ENCODE measurements at places on chromosomes 5 and 9.

GRCh38 chr5:25056836-25057235 is 412.1 kb upstream of the CDH10 start:
- DNase-seq, result no peak

GRCh38 chr9:18890372-18890771 is 142.6 kb downstream of the SAXO1 start:
- DNase-seq, result no peak

DNA sequence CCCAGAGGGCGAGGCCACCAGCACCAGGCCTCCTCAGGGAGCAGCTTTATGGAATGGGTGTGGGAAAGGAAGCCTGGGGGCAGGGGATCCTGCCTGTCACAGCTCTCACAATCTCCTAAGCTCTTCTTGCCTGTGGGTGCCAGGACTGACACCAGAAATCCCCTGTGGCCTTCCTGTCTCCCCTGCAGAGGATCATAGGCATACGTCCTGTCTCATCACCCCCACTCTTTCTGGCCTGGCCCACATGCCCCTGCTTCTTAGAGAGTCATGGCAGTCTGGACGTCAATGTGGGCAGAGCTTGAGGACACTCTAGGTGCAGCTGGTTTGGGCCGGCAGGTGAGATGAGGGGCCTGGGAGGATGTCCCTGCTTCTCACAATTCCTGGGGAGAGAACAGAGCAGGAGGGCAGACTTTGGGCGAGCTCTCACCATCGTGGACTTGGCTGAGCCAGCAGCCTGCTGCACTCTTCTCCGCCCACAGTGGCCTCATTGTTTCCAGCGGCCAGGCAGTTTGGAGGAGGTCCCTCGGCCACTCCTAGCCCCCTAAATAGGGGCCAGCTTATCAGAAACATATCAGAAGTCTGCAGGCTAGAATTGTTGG is 67.3 kb upstream of the ZFR start:
- no peak for DNase-seq

DNA sequence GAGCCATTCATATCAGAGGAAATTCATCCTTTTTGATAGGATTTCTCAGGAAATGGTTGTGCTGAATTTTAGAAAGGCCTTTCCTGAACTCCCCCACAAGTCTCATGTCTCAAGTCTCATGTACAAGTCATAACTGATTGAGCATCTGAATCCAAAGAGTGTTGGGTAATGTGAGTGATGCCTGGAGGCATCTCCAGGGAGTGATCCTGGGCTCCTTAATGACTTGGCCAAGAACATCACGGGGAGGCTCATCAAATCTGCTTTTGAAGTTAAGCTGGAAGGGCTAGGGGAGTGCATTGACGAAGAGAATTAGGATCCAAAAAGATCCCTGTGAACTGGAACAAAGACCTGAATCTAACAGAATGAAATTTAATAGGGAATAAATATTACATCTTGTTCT is 79.2 kb downstream of the MAST4 start:
- no peak for DNase-seq

GRCh38 chr9:121527371-121527770 is 27.7 kb upstream of the GGTA1 start:
- no peak for DNase-seq

DNA sequence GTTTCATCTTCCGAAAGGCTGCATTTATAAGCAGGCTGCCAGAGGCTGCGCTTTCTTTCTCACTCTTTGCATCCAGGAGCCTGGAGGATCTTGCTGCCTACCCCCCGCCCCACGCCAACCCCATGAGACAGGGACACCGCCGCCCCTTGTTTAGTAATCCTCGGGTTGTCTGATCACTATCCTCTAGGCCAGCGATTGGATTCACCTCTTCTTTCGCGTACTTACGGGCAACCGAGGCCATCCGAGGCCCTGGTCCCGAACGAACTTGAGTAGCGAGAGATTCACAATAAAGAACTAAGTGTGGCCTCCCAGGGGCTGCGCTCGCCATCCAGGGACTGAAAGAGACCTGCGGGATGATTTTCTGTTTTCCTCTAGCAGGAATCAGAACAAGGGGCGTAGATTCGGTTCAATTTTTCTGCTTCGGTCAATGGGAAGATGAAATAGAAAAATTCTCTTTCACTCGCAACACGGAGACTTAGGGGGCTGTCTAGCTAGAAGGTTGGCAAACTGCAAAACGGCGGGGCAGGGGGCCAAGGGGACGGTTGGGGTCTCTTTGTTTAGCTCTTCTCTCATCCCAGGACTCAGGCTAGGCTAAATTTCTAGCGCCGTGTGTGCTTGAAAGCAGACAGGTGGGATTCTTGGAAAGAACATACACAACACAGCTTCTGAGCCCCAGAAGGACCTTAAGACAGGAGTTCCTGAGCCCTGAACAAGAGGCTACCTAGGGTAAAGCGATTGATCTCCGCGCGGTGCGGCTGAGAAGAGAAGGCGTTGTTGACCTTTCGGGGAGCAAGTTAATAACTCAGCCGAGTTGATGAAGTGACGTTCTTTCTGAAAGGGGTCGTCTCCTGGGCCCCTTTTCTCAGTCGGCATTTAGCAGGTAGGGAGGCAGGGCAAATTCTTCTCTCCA is 5.8 kb upstream of the ISL1 start:
- DNase-seq, result no peak

- DNase-seq, result no peak
These were observed 13.1 kb upstream of the IGFBPL1 start for GRCh38 chr9:38437193-38437823.

- no peak for DNase-seq
These were observed 41.3 kb upstream of the CDK20 start for GRCh38 chr9:88015606-88016005.

GRCh38 chr5:17234374-17234773 is 16.9 kb downstream of the BASP1 start:
- DNase-seq, result no peak

DNA sequence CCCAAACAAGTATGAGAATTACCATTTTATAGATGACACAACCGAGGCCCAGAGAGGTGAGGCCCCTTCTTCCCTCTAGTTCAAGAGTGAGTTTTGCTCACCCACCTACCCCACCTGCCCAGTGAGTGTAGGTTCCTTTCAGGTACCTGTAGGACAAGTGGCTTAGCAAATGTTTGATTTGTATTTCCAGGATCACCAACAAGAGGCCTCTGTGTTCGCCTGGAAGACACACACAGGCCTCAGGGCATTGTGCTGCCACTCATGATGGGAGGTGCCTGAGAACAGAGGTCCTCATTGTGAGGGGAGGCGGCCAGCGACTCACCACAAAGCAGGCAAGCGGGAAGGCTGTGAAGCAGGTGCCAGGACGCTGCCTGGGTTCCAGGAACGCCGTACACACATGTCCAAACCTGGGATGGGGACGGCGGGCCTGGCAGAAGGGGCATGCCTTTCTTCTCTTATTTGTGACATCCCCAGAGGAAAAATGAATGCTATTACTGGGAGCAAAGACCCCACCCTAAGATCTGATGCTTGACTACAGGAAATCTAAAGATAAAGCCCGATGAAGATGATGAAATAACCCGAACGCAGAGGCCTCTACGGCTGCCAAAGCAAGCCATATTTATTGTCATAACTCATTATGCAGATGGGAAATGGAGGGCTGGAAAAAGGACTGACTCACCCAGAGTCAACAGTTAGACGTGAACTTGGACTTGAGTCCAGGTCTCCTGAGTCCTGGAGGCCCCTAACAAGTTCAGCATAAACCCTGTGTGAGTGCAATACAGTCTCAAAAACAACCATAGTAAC is 60.2 kb upstream of the SLC25A51 start:
- no peak for DNase-seq

DNA sequence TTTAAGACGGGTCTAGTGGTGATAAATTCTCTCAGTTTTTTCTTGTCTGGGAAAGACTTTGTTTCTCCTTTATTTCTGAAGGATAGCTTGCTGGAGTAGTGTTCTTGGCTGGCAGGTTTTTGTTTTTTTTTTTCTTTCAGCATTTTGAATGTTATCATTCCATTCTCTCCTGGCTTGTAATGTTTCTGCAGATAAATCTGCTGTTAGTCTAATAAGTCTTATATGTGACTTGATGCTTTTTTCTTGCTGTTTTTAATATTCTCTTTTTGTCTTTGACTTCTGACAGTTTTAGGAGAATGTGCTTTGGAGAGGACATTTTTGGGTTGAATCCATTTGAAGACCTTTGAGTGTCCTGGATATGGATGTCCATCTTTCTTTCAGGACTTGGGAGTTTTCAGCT is 16.0 kb downstream of the HSD17B4 start:
- DNase-seq, result no peak

DNA sequence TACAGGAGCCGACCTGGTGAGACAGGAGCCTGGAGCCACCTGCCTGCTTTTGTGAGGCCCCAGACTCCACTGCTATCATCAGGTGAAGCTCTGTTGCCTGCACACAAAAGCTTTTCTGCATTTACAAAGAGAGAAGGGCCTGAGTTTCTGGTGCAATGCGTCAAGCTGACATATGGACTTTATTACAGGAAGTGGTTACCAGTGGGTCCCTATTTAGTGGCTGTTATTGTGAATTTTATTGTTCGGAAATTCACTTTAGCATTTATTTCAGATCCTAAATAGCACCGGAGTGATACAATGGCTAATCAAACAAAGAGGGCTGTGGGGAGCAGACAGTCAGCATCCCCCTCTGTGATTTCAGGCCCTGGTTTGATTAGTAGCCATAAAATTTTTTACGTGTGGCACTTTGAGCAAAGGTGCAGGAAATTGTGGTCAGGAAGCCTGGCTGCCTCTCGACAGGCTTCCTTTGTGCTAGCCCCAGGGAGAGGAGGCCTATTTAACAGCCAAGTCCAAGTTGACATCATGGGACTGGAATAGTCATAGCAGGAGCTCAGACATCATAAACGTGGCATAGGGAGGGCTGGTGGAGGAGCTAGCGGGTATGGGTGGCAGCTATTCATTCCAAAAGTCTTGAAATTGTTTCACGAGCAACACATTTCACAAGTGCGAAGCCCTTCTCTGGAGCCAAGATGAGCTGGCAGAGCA is 8.4 kb downstream of the TGFBI start:
- no peak for DNase-seq

- no peak for DNase-seq
These were observed 154.3 kb downstream of the PALM2AKAP2 start for GRCh38 chr9:109934136-109934856.

GRCh38 chr5:173394701-173395100 is 66.5 kb upstream of the STC2 start:
- DNase-seq, result no peak

DNA sequence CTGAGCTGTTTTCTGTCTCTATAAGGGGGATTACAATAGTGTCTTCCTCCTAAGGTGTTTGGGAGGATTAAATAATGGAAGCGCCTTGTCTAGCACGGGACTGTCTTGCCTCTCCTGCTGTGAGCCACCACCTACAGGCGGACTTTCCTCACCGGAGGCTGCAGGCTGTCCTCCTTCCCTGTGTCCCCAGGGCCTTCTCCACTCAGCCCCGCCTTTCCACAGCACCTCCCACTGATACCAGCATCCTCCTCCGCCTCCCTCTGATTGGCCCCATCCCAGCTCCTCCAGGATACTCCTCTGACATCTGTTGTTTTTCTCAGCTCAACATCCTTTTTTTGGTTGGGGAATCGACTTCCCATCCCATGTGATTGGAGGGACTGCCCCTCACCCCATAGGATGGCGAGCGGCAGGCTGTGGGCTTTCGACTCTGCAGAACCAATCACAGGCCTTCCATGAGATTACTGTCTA is 851 bp upstream of the ZDHHC12 start:
- DNase-seq, result peak; percentile 53

- no peak for DNase-seq
These were observed 4.0 kb downstream of the ANKRD55 start for GRCh38 chr5:56229111-56229510.

GRCh38 chr9:131748411-131748955 is 8.6 kb upstream of the RAPGEF1 start:
- DNase-seq, result no peak

DNA sequence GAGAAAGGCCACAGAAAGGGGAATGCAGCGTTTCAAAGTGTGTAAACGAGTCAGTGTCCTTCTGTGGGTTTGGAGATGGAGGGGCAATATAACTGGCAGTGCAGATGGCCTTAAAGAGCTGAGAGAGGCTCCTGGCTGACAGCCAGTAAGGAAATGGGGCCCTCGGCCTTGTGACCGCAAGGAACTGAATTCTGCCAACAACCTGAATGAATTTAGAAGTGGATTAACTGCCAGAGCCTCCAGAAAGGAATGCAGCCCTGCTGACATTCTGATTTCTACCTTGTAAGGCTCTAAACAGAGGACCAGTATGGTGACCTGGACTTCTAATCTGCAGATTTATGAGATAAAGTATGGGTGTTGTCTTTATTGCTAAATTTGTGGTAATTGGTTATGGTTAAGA is 17.5 kb upstream of the NREP start:
- no peak for DNase-seq

- no peak for DNase-seq
These were observed 233.3 kb upstream of the DAP start for GRCh38 chr5:10994091-10994986.

DNA sequence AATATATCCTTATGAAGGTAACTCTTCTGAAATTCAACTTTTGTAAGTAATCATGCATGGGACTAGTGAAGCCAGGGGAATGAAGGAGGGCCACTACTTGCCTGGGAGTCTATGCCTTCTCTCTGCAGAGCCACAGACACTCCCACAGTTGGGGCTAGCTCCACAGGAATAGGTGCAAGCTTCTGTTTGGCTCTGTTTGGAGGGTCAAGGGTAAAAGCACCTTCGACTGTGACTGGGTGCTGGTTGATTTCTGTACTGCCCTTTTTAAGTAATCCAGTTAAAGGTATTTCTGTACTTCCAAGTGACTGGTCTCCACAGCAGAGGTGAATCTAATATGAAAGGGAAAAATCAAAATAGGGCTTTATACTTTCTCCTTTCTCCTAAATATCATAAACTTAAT is 32.2 kb downstream of the CEP120 start:
- DNase-seq, result no peak

GRCh38 chr5:100668511-100668910 is 133.3 kb downstream of the FAM174A start:
- DNase-seq, result no peak

DNA sequence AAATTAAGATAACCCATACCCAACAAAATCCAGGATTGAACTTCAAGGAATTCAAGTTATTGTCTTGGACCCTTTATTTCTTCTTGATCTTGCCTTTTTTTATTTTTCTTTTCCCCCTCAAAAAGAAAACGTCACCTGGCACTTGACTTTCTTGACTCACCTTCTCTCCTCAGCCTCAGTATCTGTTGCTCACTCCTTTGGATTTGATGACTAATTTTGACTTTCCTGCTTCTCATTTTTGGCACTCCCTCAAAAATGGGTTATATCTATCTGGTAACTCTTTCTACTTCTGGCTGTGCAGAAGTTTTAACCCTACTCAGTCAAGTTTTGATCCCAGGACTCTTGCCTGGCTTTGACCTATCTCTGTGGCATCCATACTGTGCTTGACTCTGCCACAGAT is 66.6 kb upstream of the SPATA31D4 start:
- no peak for DNase-seq

DNA sequence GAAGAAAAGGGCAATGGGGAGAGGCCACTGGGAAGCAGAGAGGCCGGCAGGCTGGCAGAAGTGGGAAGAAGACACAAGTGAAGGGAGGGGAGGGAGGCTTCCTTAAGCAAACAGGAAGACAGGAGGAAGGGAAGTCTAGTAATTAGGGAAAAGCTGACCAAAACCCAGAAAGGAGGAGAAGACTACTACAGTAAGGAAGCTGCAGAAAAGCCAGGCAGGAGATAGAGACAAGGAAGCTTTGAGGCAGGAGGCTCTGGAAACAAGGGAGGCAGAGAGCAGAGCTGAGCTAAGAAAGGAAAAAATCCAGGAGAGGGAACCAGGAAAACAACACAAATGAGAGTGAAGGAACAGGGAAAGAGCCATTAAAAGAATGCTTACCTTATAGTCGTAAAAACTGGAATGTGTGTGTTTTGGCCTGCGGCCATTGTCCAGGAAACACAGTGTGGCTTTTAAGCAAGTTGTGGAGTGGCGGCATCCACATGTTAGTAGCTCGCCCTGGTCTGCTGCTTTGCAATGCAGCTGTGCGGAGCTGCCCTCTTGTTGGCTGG is 317.1 kb upstream of the CLINT1 start:
- no peak for DNase-seq

All from naive thymus-derived CD4-positive, alpha-beta T cell (primary cell).